ENCODE measurements at places on chromosomes 3 and 15. TPM values are rescaled to one million over a fixed set of nuclear protein-coding genes. Genes with fewer than 3 reads are reported as not detected.

GRCh38 chr15:74789171-74789631 lies 7.3 kb downstream of the CSK start:
- no peak for DNase-seq

GRCh38 chr15:78537266-78537905 lies 2.9 kb upstream of the PSMA4 start:
- DNase-seq, result no peak

- no peak for DNase-seq
Observed at GRCh38 chr15:80386151-80386550, 18.0 kb upstream of the ARNT2 start.

GRCh38 chr3:110856916-110857315 lies 214.7 kb upstream of the NECTIN3 start:
- DNase-seq, result no peak

Gene SLC9C1
- polyA plus RNA-seq, result not detected

GRCh38 chr15:42721016-42721415 lies 15.9 kb downstream of the CDAN1 start:
- DNase-seq, result no peak

DNA sequence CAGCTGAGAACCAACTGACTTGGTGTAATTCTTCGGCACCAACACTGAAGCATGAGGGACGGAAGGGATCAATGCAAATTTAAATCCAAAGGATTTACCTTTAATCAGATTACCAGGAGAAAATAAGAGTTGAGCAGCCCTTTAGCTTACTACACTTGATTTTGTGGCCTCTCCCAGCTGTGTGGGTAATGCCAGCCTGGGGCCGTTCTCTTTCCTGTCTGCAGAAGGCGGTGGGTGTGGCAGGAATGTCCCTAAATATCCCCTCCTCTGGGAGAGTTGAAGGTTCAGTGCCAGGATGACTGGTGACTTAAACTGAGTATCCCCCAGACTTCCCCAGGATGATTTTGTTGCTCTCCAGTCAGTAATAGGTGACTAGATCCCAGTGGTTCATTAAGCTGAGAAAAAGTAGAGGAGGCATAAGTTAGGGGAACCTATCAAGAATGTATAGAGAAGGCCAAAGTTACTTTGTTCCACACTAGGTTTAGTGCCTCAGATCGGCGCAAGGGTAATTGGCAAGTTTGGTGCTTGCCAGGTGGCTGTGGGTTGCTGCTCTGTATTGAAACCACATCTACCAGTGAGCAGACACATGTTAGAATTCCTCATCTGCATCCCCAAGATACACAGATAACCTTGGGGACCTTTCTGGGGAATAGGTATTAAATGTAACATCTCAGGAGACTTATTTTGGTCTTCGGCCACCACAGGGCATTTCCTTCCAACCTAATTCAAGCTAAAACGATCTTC lies 23.1 kb downstream of the MAPKBP1 start:
- no peak for DNase-seq
